ENCODE measurements at places on chromosomes 16 and 17. TPM values are rescaled to one million over a fixed set of nuclear protein-coding genes. Genes with fewer than 3 reads are reported as not detected.

DNA sequence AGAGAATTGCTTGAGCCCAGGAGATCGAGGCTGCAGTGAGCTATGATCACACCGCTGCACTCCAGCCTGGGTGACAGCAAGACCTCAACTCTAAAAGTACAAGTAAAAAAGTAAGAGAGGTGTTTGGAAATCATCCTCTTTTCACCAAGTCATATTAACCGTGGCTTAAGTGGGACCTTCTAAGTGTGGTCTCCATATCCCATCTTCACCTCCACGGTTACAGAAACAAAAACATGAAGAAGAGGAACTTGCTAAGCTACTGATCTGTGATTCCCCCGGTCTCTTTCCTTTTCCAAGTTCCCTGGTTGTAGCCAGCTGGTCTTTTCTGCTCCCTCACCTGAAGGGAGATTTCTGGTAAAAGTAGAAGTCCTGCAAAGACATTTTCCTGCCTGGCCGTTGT is 389.4 kb downstream of the CPPED1 start:
- no peak for DNase-seq

GRCh38 chr16:74982256-74982655 is 2.7 kb downstream of the WDR59 start:
- no peak for DNase-seq

- no peak for DNase-seq
Measured at GRCh38 chr17:6394055-6394606, 40.8 kb downstream of the AIPL1 start.

GRCh38 chr16:31130899-31131298 is 4.6 kb downstream of the PRSS8 start:
- no peak for DNase-seq

DNA sequence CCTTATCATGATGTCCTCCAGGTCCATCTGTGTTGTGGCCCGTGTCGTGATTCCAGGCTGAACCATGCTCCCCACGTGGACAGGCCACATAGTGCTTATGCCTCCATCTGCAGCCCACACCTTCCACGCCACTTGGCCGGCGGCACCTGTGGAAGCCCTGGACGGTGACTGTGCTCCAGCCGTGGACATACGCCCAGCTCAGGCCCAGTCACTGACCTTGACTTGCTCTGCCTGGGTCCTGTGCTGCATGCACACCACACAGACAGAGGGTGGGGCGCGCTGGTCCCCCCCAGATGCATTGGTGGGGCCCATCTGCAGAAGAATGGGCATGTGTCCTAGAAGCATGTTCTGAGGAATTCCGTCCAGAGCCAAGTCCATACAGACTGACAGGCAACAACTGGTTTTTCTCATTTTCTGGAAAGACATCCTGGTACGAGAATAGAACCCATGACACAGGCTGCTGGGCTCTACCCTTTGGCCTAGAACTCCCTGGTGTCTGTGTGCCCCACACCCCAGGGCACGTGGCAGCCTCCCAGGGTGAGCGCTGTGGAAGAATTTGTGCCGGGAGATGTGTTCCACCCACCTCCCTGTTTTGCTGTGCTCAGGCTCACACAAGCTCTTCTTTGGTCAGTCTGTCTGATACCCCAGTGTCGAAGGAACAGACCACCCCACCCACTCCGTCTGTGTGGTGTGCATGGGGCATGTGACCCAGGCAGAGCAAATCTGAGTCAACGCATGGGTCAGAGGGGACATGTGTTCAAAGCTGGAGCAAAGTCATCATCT is 39.5 kb downstream of the GPT2 start:
- DNase-seq = no peak

DNA sequence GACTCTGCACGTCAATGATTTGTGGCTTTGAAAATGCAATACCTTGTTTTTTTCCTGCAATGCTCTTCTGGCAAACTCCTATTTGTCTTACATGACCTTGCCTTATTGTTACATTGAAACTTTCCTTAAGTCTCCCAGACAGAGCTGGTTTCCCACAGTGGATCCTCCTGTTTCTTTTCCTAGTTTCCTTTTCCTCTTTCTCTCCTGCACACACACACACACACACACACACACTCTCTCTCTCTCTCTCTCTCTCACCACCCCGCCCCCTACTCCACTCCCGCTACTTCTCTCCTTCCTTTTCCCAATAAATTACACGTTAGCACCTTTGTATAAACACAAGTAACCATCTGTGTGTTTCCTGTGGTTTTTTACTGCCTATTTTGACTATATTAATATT is 2.3 kb downstream of the ORC6 start:
- DNase-seq = no peak

DNA sequence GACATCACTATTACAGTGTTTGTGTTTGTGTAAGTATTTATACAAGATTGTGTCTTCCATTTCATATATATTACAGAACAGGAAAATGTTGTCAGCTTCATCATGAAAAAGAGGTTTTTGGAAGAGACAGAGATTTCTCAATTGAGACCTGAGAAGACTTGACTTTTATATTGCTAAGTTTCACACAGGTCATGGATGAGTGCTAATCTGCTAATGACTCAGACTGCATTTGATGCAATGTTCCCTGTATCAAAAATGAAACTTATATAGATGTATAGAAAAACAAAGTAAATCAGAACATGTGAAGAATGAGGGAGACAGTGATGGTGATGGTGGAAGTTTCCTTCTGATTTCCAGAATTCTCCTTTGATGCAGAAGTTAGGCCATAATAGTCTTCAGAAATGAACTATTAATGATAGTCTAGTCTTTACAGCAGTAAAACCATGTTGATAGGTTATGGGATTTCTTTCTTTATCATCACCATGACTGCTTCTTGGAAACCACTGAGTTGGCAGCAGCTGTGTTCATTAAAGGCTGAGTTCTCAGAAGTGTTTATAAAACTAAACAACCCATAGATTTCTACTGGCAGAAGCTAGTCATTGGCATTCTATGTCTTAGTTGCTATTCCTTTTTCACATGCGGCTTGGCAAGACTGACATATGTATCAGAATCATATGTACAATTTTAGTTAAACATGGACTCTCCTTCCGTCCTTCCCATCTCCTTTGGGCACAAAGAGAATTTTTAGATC is 56.1 kb downstream of the PCTP start:
- no peak for DNase-seq

DNA sequence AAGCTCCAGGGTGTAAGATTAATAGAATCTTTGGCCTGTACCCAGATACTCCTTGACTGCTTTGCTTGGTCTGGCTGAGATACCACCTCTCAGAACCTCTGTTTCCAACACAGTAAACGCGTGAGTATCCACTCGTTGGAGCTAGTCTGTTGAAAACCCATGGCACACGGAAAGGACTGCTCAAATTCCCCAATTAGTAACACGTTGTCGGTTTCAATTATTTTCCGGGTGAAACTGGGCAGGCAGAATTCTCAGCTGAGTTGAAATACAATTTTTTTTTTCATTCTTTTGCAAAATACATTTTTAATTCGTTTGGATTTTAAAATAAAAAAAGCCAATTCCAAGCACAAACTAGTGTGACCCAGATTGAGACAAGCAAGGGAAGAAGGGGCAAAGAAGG is 120.5 kb downstream of the MAF start:
- DNase-seq = no peak

DNA sequence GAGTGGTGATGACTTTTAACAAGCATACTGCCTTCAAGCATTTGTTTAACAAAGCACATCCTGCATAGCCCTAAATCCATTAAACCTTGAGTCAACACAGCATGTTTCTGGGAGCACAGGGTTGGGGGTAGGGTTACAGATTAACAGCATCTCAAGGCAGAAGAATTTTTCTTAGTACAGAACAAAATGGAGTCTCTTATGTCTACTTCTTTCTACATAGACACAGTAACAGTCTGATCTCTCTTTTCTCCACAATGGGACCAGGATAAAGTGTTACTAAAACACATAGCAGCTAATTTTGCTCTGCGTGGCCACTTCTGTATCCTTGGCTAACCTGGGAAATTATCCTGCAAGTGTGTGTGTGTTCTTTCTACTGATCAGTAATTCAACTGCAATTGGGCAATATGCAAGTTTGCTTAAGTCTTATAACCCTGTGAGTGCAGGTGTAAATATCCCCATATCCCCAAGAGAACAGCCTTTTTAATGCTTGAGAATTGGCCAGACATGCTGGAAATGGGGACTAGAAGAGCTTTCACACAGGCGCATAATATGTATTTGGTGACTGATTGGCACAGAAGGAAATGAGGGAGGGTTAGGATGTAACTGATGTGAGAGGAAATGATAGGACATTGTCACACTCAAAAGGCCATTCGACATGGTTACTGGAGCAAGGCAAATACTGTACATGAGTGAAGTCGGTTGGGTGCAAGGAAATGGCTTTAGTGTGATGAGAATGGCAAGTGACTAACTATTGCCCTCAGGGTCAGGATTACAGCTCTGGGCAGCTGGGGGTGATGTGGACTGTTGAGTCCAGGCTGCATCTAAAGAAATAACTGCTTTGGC is 10.8 kb upstream of the ANKS4B start:
- DNase-seq = no peak

GRCh38 chr17:9576521-9577372 is at the start of gene CFAP52:
Gene CFAP52 (plus strand): TSS chr17:9576642. CDS start chr17:9576696, 54 bp downstream.
- DNase-seq = peak; percentile 78

DNA sequence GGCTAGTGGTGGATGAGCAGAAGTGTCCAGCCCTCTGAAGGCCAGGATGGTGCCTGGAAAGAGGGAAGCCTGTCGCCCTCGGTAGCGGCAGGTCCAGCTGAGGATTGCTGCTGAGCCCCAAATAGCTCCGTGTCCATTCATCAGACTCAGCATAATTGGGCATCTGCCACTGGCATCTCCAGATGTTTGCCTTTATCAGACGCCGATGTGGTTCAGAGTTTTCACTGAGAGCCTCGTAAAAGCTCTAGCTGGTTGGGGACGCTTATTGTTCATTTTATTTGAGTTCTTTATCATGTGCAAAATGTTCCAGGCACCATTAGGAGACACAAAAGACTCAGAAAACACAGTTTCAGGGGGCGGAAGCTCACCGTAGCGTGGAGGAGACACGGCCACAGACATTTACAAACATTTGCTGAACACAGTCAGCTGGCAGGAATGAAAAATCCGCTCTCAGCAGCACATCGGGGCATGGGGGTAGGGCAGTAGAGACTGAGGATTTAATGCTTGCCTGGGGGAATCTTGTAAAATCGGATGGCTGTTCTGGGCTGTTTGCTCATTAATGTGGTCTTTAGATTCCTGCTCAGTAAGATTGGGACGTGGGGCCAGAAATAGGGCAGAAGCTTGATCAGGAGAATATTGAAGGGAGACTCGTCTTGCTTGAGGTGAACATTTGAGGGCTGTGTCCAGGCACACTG is 41.7 kb downstream of the SMPD3 start:
- no peak for DNase-seq

DNA sequence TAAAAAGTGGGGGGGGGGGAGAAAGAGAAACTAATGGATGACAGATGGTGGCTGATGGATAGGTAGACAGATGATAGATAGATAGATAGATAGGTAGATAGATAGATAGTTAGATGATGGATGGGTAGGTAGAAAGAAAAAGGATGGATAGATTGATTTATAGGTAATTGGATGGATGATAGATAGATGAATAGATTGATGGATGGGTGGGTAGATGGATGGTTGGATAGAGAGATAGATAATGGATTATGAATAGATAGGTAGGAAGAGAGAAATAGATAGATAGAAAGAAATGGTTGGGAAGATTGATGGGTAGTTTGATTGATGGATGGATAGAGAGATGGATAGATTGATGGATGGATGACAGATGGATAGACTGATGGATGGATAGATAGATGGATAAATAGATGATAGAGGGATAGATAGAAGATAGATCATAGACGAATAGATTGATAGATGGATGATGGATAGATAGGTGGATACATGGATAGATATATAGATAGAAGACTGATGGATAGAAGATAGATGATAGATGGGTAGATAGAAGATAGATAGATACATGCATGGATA is 337.1 kb downstream of the C16orf95 start:
- DNase-seq = no peak

The KRT24 gene
- polyA plus RNA-seq = not detected

The CCL23 gene
- polyA plus RNA-seq = 0.48 TPM

The KRTAP9-2 gene
- polyA plus RNA-seq = not detected

The TMEM208 gene
- 35.2 TPM for polyA plus RNA-seq

The ITGAL gene
- polyA plus RNA-seq = 2.1 TPM
